ENCODE measurements at places on chromosomes 2 and 18.

DNA sequence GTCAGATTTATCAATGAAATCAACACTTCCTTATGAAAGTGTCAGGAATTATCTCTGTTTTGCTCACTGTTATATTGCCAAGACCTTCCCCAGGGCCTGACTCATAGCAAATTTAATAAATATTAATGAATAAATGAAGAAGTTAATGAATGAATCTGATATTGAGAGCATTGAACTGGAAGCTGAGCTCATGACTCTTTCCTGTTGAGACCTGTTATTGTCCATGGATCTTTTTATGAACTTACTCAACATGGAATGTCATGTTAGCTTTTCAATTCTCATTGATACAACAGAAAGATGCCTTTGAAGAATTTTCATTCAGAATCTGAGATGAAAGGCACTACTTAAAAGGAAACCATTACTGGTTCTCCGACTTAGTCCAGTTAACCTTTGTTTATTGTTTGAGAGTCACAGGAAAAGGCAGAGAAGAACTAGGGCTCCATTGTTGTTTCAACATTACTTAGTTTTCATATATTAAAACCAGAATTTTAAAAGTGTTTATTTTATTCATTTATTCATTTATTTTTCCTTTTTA, 90.4 kb upstream of the UNC80 start:
- no peak for DNase-seq

DNA sequence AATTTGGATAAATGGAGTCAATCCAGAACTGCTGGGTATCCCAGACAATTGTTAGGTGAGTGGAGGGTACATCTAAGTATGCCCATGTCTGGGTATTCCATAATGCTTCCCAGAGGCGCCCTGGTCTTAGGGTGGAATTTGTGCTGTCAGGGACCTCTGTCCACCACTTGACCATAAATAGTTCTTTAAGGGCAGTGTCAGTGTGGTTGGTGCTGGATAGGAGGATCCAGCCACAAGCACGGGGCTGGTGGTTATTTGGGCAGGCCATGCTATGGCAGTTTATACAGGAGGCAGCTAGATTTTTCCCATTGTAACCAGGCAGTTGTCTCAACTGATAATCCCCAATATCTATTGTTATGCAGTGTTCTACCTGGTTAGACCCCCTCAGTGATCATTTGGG, 104.4 kb upstream of the B3GNT2 start:
- DNase-seq = no peak

DNA sequence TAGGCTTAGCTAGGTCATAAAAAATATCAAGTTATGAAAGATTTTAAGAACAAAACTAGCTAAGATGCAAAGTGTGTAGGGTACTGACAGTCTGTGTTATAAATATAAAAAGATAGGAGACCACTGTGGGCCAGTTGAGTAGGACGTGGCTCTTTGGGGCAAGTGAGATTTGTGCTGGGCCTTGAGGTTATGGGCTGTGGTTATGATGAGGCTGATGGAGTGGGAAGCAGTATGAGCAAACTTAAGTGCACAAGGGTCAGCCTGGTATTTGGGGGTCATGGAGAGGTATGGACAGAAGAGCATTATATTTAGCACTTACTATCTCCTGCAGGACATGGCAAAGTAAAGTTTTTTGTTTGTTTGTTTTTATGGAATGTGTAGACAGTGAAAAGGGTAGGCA, 70.1 kb downstream of the SETBP1 start:
- DNase-seq = no peak

DNA sequence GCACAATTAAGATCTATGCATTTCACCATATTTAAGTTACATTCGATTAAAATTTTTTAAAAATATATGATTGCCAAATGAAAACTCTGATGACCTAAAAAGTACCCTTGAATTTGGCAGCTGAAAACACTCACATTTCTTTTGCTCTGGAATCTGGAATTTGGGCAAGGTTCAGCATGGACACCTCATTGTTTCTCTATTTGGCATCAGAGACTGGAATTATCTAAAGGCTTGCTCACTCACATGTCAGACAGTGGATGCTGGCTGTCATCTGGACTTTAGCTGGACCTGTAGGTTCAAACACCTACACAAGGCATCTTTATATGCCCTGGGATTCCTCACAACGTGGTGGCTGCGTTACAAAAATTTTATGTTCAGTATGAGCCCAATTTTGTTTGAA, 16.1 kb downstream of the MBOAT2 start:
- DNase-seq = no peak

- no peak for DNase-seq
Measured at GRCh38 chr2:240481720-240482119, 46.3 kb downstream of the GPC1 start.
